Daoy (cell line): ENCODE measurements at places on chromosomes 4 and X. TPM values are rescaled to one million over a fixed set of nuclear protein-coding genes. Genes with fewer than 3 reads are reported as not detected.

DNA sequence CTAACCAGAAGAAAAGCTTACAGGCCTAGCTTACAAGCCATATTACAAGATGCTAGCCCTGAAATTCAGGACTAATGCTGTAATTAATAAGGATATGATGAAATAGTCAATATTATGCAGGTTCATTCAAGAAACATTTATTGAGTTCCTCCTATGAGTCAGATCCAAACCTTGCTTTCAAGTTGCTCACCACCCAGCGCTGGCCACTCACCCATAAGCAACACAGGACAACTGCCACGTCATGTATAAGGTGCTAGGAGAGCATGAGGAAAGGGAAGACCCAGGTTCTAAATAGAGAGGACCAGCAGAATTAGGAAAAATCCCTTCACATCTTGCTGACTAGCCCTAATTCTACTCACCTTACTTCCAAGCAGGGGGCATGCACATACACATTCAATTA lies 23.3 kb downstream of the MAML3 start:
- DNase-seq, result no peak

GRCh38 chrX:110070970-110071369 lies 68.1 kb downstream of the TMEM164 start:
- no peak for DNase-seq

GRCh38 chr4:76212851-76213414 lies 691 bp downstream of the SCARB2 start:
- no peak for DNase-seq

DNA sequence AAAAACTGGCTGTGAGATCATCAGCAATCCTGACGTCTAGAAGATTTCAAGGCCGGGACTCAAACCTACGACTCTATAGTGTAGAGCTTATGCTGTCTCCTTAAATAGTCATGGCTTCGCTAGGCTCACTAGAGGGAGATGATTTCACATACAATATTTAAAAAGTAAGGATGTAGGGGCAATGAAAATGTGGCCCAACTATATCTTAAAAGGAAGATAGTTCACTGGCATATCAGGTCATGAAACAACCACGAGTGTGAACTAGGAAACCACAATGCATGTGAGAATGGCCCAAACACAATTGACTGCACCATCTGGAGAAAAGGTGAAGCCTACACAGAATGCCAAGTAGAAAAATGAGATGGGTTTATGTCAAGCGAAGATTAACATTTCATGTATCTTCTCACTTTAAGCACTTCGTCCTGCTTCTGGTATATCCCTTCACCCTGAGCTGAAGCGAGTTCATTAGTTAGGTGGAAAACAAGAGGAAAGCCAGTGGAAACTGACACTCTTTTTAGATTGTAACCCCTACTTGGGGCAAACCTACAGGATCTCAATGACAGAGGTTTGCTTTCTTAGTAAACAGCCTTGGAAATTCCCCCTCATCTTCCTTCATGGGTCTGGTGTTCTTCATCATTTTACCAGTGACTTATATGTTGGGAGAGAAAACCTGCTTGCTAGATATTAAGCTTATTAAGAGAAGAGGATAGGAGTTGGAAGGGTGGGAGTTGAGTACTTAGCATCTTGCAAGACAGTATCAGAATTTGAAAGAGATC lies 17.4 kb downstream of the FAM9C start:
- DNase-seq, result no peak

GRCh38 chrX:46814966-46815365 lies 21.9 kb upstream of the RP2 start:
- no peak for DNase-seq

- DNase-seq, result no peak
These were observed 164.2 kb upstream of the PITX2 start for GRCh38 chr4:110787109-110787508.

- peak; percentile 51 for DNase-seq
These were observed 177.9 kb downstream of the AFAP1 start for GRCh38 chr4:7761720-7762119.

- DNase-seq, result no peak
These were observed 221.8 kb upstream of the GYPA start for GRCh38 chr4:144362366-144362765.

DNA sequence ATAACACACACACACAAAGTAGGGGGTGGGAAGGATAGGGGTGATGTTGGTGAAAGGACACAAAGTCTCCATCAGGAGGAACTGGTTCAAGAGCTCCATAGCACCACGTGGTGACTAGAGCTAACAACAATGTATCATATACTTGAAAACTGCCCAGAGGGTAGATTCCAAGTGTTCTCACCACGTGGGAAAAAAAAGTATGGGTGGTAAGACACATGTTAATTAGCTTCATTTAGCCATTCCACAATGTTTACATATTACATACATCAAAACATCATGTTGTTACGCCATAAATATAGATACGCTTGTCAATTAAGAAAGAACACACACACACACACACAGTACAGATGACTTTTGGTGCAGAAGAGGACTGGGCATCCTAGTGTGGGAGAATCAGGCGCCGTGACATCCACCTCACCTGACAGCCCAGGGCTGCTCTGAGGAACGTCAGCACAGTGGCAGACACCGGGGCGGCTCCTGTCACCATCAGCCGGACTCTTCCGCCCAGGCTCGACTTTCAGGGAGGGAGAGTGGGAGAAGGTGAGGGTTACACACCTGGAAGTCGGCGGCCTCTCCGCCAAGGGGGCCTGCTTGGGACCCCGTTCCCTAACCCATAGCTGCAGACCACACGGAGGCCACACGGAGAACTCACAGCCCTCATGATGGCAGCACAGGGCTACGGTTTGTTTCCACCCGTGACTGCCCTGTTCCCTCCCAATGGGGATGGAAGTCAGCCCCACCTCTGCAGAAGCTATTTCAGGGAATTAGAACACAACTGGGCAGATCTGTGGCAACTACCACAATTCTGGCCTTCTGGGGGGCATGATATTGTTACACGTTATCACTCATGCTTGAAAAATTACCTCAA lies 31.8 kb upstream of the CENPU start:
- DNase-seq, result no peak

- no peak for DNase-seq
These were observed 156.2 kb upstream of the PPP1R2C start for GRCh38 chrX:42934020-42934726.

HTR2C gene
- 0.83 and 0.86 TPM in 2 replicates for total RNA-seq

ATP8A1 gene
- total RNA-seq, result 0.98 and 1.7 TPM in 2 replicates

OPN1MW2 gene
- total RNA-seq, result not detected in 2 replicates

TCEAL5 gene
- not detected in 2 replicates for total RNA-seq
